ENCODE measurements at places on chromosomes 12 and 14.

DNA sequence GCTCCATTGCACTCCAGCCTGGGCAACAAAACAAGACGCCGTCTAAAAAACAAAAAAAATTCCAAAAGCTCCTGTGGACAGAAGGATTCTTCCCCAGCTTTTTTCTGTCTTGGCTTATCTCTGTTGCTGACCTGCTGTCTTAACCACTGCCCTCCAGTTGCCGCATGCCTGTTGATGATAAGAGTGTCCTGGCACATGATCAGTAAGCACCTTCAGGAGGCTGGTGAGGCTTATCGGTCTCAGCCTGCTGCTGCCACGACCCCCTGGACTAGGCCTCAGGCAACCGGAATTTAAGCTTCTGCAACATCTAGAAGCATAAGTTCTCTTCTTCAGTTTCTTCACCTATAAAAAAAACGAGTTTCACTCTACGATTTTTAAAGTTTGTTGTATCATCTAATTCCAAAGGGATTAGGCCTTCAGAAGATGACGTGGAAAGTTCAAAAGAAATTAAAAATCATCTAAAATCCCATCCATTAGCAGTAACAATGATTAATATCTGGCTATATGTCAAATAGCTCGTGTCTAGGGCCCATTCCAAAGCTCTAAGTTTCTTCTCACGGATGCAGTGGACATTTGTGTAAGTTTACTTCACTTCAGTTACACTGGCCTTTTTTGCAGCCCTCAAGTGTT lies 46.4 kb downstream of the RESF1 start:
- DNase-seq, result no peak

DNA sequence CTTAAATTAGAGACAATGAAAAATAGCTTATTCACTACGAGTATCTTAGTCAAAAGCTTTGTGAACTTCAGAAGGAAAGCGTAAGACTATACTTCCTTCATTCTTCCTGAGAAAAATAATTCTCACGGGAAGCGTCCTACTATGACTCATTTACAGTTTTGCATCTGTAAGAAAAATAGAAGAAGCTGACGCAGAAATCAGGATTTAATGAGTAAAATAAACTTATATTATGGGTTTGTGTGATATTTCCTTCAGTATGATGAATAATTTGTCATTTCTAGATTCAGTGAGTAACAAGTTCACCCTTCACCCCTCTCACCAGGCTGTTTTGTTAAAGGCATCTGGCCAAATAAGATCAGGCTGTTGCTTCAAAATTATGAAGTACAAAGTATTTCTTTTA lies 17.8 kb upstream of the PDE3A start:
- no peak for DNase-seq

DNA sequence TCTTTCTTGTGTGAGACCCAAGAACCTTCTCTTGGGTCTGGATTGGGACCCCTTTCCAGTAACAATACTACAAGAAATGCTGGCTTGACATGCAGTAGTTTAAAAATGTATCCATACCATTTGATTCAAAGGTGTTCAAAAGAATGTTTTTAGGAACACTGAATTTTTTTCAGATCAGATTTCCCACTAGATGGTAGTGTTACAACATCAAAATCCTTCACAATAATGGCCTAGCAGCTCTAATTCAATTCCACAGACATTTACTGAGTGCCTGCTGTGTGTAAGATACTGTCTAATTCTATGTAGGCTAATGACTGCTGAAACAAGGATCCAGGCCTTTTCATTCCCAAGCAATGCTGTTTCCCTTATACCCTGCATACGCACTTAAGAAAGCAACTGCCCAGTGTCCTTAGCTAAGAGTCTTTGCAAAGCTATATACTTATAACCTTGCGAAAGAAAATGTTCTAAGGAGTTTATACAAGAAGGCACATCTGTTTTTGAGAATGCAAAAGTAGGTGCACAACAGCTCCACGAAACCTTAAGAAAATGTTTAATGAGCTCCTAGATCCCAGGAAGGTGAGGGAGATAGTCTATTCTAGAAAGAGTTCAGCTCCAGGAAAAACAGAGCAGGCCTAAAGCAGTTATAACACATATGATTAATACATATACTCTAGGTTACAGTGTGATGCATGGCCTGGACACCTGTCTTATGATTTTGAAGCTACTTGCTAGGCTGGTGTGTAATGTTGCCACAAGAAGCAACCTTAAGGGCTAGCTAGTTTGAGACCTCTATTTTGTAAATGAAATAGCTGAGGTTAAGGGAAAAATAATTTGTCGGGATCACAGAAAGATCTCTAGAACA lies 50.9 kb upstream of the PKP2 start:
- DNase-seq, result no peak

GRCh38 chr14:99520571-99521081 lies 39.4 kb downstream of the CCNK start:
- DNase-seq, result no peak

- peak; percentile 54 for DNase-seq
These were observed 17.0 kb downstream of the ANO6 start for GRCh38 chr12:45232756-45233372.

- DNase-seq, result no peak
These were observed 129.3 kb downstream of the HMGA2 start for GRCh38 chr12:65953631-65954030.

GRCh38 chr12:109740694-109741245 lies 27.1 kb downstream of the FAM222A start:
- DNase-seq, result no peak
